SHP77 (cell line): ENCODE measurements at places on chromosomes 6 and 20.

GRCh38 chr20:25360631-25361286 lies 29.9 kb downstream of the ABHD12 start:
- no peak for DNase-seq

DNA sequence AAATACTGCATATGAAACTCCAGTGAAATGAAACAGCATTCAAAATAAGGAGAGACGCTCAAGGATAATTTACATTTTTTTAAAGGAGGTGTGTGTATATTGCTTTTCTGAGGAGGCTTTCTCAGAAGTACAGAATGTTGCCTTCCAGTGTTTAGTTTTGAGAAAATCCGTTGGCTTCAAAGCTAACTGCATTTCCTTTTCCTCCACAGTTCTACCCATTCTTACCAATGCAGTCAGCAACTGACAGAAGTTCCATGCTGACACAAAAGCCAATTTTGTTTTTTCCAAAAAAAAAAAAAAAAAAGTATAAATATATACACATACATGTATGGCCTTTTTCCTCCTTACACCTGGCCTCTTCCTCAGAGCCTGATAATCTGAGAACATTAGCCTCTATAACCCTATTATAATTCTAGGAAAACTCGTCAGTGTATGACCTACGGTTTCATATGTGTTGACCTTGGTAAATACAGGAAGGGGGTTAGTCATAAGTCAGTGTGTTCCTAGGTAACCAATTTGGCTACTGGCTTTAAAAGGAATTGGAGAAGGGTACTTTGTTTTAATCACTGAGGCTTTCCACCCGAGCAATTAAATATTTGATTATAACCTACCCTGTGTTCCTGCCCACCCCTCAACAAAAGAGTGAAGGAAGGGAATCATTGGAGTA lies 24.2 kb downstream of the MGME1 start:
- DNase-seq: no peak

- peak; percentile 4 for DNase-seq
These were observed 130.2 kb downstream of the BTBD3 start for GRCh38 chr20:12047838-12048432.

DNA sequence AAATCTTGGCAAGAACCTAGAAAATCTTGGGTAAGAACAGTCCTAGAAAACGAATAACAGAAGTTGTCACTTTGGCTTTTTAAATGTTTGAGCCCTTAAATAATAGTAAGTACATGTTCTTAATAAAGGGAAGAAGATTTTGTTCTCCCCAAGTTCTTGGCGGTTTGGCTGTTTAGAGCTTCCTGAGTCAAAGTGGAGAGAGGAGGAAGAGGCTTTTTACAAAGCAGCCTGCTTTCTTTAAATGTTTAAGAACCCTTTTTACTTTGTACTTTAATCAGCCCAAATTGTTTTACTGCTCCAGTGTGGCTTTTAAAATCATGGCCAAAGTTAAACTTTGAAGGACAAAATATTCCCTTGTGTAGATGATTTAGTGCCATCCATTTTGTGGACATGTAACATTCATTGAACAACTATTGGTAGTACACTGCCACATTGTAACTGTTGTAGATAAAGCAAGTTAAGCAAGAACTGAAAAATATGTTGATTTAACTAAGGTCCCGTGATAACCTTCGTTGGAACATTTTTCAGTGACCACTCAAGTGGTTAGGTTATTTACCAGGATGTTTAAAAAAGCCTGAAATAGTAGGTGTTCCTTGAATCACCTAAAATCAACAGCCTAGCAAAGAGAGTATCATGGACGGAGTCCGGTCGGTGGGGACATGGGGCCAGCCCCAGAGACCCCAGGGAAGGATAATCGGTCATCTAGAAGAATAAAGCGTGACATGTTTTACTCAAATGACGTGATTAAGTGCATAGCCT lies 2.4 kb downstream of the AMD1 start:
- no peak for DNase-seq

DNA sequence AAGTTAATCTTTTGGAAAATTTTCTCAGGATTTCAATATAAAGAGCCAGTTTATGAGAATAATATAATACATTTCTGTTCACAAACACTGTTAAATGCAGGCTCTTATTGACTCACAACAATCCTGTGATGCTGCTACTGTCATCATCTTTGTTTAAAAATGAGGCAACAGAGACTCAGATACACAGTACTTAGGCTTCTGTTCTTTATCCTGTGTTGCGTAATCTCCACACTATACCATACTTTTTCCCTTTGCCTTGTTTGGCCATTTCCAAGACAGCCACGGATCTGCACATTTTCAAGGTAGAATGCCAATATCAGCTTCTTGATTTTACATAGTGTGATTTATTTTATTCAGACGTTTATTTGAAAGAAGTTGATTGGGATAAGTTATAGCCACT lies 699.0 kb upstream of the CITED2 start:
- DNase-seq: no peak
